GOT3 (cell line): ENCODE measurements at places on chromosomes 16 and 17.

GRCh38 chr16:78538919-78539318 is 439.5 kb downstream of the WWOX start:
- DNase-seq = no peak

DNA sequence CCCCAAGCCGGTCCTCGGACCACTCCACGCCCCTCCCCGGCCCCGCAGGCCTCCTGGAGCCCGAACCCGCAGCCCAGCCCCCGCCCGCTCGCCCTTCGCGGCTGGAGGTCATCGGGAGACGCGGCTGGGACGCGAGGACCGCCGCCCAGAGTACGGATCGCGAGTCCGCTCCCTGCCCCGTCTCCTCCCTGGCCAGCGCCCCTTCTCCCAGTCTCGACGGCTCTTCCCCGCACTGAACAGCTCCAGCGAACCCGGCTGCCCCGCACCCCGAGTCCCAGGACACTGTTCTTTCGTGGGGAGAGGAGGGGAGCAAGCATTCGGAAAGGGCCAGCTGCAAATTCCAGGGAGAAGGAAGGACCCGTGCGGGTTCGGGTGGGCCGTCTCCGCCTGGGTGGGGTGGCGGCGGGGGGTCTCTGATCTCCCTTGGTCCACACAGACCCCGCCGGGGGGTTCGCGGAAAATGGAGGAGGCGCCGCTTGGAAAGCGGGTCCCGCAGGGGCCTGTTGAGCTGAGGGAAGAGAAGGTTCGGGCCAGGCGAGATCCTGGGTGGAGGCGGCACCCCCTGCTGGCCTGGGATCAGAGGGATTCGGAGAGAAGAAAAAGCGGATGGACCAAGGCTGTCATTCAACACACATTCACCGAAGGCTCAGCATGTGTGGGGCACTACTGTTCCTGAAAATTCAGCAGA is 632 bp upstream of the RTN4RL1 start:
- DNase-seq = no peak

DNA sequence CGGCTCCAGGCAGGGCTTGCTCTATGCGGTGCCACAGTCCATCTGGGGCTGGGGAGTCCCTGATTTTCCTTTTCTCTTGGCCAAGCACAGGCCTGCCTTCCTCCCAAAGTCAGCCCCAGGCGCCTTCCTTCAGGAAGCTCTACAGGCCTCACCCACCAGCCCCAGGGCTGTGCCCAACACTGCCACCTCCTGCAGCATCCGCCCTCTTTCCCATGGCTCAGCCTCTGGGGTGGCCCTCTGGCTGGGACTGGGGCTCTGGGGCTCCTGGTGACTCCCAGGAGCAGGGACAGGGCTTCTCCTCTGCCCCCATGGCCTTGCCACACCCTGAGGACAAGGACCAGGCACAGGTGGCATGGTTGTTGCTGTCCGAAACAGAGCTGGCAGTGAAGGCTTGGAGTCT is 817 bp downstream of the ITGB4 start:
- no peak for DNase-seq

GRCh38 chr17:164303-165235 is 16.9 kb downstream of the DOC2B start:
- no peak for DNase-seq

GRCh38 chr16:59039066-59039720 is 305.1 kb upstream of the GOT2 start:
- DNase-seq = no peak

GRCh38 chr17:17740615-17741348 is 59.5 kb downstream of the RAI1 start:
- DNase-seq = no peak

DNA sequence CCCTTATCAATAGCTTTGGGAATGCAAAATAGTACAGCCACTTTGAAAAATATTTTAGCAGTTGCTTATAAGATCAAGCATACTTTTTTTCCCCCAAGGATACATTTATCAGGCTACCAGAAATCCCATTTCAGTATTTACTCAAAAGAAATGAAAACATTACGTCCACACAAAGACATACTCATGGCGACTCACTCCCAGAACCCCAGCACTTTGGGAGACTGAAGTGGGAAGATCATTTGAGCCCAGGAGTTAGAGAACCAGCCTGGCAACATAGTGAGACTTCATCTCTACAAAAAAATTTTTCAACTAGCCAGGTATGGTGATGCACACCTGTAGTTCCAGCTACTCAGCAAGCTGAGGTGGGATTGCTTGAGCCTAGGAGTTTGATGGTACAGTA is 5.9 kb downstream of the SKA2 start:
- DNase-seq = no peak

DNA sequence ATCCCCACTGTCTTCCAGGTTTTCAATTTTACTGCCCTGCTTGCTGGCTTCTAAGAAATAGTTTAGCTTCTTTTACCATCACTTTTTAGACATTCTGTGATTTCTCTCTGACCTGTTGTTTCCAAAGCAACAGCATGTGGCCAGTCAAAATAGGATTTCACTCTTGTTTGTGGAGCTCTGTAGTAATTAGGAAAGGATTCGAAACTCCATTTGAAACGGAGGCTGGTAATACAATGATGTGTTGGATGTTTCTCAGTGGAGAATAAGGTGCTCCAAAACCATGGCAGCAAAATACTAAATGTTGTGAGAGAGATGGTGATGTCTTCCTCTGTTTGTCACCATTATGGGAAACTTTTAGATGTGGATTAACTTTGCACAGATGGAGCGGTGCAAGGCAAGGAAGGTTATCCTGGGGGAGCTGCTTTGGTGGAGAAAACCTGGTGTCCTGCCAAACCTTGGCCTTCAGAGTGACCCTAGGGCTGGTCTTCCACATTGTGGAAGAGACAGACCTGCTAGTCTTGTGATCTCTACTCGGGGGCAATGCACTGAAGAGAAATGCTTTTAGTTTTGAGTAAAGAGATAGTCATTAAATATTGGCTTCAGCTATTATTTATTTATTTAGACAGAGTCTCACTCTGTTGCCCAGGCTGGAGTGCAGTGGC is 79.4 kb downstream of the PRKCA start:
- DNase-seq = no peak
